Hematopoietic multipotent progenitor cell treated with erythropoietin and hydrocortisone succinate and interleukin-3 and kit ligand, for 15 days (in vitro differentiated cells): ENCODE measurements at places on chromosomes 5 and 9.
A peak's percentile ranks its signal among the peaks of the same experiment; 100 is the strongest.

DNA sequence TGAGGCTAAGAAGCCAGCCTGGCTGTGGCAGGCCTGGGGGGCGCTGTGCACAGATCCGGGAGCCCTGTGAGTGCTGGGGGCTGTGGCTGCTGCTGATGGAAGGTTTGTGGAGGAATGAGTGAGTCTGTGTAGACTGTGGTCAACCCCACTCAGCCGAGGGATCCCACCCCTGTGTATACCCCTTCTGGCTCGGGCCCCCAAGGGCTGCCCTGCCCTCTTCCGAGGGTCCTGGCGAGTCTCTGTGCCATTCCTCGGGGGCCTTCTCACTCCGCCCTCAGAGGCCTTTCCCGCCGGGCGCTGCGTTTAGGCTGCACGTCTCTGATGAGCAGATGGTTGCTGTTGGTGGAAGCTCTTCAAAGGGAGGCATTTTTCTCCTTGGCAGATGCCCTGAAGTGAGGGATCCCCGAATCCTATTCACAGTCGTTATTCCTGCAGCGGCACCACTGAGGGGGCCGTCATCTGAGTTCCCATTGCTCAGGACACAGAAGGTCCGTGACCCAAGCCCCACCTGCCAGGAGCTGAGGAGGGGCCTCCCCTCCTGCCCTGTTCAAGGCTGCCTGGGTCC, 94.1 kb downstream of the RXRA start:
- no peak for DNase-seq

DNA sequence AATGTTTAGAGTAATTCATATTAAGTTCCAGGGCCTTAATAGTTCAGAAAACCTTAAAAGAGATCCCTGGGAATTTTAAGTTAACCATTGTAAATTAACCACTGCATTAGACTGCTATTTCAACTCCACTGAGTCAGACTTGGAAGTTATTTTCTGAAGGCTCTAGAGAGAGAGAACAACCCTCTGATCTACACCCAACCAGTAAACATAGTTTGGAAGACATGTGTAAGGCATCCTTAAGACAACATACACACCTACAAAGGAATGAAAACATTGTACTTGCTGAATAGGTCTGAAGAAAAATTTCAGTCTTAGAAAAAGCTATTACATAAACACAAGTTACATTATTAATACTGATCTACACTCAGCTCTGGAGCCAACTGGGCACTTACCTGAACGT, 158.2 kb upstream of the FST start:
- no peak for DNase-seq

DNA sequence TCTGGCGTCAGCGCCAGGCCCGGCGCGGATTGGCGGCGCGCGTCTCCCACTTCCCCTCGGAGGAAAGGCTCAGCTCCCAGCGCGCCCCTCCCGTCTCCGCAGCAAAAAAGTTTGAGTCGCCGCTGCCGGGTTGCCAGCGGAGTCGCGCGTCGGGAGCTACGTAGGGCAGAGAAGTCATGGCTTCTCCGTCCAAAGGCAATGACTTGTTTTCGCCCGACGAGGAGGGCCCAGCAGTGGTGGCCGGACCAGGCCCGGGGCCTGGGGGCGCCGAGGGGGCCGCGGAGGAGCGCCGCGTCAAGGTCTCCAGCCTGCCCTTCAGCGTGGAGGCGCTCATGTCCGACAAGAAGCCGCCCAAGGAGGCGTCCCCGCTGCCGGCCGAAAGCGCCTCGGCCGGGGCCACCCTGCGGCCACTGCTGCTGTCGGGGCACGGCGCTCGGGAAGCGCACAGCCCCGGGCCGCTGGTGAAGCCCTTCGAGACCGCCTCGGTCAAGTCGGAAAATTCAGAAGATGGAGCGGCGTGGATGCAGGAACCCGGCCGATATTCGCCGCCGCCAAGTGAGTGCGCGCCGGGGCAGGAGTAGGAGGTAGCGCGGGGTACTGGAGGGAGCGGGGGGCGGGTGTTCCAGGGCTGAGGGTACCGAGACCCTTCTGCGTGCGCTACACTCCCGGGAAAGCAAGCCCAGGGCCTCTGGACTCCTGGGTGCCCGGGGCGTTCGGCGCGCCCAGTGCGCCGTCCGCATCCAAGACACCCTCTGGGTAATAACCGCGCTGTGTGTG, at the start of gene MSX2:
MSX2 (plus strand) TSS at position 99 of the 777 bp plus-strand sequence; CDS start at position 177, 78 bp downstream.
- no peak for DNase-seq

GRCh38 chr9:69180670-69181069, 6.6 kb downstream of the TJP2 start:
- DNase-seq, result peak; percentile 85

GRCh38 chr5:6108540-6108848, 269.9 kb downstream of the MED10 start:
- no peak for DNase-seq

DNA sequence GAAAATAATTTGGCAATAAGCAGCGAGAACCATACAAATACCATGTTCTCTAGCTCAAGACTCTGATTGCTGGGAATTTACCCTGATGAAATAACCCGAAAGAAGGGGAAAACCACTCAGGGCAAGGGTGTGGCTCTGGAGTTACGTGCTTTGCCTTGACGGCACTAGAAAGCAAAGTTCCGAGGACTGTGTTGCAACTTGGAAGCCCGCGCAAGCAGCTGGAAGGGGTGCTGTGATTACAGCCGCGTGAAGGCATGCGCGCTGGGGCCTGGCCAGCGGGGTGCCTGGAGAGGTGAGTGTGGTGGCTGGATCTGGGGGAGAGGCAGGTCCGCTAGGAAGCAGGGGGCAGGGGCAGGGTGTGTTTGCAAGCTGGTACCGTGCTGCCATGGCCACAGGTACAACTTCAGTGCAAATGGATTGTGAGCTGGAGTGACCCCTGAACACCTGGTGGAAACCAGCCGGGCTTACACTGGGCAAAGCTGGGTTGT, 52.6 kb upstream of the CNOT6 start:
- DNase-seq, result no peak

DNA sequence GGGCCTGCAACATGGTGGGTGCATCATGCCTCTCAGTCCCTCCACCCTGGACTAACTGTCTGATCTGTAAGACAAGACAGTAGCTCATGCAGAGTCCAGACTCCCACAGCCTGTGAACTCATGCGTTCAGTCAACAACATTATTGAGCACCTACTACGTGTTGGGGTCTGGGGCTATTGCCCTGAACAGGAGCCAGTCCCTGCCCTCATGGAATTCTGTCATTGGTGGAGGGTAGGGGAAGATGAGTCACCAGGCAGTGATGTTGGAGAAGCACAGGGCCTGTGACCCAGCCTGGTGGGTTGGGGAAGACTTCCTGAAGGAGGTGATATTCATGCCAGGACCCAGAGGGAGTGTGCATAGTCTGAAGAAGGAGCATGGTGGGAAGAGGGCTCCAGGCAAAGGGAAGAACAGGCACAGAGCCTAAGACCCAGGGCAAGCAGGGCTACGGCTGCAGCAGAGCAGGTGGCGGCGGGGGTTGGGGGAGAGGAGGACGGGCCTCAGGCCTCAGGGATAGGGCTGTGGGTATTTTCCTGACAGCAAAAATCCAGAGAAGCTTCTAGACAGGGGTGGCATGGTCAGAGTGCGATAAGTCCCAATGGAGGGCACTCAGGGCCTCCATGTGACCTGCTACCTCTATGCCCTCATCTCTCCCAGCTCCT, 26.7 kb upstream of the PSD2 start:
- DNase-seq, result no peak

DNA sequence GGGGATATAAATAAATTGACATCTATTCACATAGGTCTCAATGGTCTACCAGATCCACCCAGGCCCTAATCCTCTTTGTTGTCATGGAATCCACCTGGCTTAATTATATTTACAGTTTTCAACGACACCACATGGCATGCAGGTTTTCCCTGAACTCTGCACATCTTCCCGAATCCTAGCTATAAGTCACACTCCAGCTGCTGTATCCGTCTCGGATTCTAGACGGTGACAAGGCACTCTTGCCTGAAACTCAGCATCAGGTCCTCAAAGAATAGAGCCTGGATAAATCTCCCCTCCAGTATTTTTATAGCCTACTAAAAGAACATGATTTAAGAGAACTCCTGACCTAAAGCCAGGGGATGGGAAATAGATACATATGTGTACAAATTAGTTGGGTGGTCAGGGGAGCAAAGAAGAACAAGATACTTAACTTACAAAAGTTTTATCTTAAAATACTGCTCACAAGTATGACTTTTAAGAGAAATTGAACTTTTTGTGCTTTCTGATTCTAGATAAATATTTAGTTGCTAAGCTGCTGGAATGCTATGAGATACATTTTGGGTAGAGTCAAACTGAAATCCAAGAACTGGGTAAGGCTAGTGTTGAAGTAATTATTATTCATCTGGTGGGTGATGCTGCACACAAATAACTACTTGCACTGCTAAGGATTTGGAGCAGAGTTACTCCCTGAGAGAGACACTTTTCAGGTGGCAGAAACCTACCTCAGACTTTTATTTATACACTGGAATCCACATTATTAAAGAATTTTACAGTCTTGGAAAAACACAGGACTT, 187.3 kb downstream of the EFNA5 start:
- no peak for DNase-seq

GRCh38 chr5:81630684-81631083, 120.2 kb downstream of the SSBP2 start:
- no peak for DNase-seq

DNA sequence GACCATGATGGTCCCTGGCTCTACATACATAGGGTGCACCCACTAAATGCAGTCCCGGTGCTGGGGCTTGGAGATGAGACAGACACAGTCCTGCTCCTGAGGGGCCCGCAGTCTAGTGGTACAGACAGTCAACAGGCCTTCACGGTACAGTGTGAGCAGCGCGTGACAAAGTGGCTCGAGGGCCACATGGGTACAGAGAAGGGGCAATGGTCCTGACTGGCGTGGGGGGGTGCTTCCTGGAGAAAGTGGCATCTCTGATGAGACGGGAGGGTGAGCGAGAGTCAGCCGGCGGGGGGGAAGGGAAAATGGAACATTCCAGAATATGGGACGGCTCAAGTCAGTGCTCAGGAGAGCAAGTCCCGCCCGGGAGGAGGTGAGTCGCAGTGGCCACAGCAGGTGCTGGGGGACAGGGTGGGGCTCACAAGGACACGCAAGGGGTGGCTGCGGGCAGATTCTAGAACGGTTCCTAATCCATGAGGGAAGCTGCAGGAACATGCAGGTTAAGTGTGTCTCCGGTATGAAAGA, 38.0 kb downstream of the WHRN start:
- no peak for DNase-seq

- no peak for DNase-seq
These were observed 29.5 kb downstream of the RXRA start for GRCh38 chr9:134355561-134356279.

DNA sequence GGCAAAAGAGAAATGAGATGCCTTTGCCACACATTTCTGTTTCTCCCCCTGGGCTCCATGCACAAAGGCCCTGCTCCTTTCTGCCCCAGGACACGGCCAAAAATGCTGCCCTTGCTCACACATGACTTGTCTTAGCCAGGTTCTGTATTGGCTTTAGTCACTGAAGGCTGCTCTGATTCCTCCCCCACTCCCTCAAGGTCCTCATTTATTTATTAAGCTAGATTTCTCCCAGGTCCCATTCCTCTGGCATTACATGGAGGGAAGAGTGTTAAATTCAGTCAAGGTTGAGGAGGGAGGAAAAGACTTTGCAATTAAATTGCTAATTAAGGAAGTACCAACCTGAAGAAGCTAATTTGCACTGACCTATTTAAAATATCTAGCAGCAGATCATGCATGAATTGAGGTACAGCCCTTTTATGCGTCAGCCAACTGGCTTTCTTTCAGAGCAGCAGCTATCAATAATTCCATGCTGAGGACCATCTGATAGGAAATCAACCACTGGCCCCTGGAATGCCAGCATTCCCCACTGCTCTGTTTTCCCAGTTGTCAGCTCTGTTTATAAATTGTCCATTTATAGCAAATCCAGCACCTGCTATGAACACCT, 81.2 kb upstream of the MAP3K1 start:
- no peak for DNase-seq

DNA sequence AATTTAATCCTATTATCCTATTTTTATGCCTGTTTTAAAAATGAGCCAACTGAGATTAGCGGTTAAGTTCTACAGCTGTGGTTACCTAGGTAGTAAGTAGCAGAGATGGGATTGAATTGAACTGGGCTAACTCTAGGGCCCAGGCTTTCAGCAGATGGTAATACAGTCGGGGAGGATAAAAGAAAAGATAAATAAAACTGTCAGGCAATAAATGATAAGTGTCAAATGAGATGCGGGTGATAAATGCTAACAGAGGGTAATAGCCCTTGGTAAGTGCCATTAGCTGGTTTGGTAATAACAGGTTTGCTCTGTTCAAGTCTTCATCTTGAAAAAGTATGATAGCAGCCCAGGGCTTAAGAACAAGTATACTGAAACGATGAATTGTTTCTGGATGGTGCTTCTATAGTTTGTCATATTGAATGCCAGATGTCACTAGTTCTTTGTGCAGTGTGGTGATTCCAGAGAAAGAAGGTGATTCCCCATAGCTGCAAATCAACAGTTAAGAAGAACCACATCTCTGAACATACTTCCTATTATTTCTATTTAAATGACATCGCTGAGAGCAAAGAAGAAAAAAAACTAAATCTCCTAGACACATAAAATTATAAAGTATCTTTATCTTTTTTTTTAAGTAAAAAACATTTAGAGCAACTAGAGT, 360.8 kb upstream of the PANK3 start:
- DNase-seq, result no peak

GRCh38 chr9:94693485-94694204, 32.9 kb upstream of the AOPEP start:
- DNase-seq, result no peak

DNA sequence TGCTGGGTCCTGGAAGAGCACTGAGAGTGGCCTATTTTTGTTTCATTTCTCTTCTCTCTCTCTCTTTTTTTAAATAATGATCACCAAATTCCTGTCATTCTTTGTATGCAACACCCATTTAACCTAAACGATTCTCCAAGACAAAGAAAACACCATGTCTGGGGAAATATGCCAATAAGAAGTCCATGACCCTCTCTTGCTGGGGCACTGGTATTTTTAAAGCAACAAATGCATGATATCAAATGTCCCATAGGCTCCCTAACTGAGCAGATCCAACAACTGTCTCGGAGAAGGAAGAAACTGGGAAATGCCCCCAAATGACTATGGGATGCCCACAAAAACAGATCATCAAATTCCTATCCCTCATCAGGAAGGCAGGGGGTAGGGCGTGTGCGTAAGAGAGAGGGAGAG, 567.4 kb downstream of the CCDC171 start:
- no peak for DNase-seq

DNA sequence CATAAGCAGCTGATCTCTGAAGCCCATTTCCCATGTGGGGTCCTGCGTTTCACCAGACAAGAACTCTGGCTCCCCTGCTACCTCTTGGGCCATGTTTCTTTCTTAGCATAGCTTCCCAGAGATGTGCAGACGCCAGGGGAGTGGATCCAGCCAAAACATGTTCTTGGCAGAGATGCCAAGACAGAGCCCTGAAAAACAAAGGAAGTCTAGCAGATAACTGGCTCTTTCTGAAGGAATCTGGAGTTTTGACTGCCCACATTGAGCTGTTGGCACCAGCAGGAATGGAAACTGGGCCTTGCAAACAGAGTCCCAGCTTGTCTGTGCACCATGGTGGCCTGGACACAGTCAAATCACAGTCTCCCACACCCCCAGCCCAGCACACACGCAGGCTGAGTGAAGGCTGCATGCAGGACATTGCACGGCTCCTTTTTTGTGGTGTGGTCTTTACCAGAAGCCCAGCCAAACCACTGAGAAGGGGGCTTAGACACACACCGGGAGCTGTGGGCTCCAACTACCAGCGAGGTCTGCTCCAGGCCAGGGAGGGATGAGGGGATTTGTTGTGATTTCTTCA, 114.7 kb downstream of the SNX18 start:
- no peak for DNase-seq
